SHP77 (cell line): ENCODE measurements at places on chromosomes 2 and 18.

DNA sequence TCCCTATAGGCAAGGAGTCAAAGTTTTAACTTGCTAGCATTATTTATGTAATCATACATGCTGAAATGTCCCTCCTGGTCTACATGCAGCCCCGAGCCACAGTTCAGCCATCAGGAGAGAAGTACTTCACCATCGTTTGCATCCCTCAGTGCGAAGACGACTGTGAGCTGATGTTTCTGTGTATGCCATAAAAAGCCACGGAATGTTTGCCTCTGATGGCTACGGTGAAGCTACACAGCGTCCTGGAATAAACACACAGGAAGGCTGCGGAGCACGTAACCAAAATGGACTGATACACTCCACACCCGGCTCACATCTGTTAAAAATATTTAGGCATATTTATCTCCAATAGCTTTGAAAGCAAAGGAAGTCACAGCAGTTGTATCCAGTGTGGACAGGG, 4.3 kb upstream of the SALL3 start:
- no peak for DNase-seq

DNA sequence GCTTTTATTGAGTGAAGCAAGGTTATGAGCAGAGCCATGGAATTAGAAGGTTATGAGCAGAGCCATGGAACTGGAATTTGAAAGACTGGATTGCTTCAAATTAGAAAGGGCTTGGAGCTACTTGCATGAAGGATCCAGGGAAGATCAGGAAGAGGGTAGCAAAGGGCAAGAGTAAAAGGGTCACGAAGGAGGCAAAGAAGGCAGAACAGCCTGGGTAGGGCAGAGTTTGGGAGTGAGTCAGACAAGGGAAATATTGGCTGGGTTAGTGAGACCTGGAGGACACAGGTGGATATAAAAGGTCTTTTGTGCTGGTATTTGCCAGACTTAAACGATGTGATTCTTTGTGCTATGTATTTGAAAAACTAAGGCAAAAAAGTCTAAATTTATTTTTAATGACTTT, 65.0 kb downstream of the SEMA4F start:
- no peak for DNase-seq

DNA sequence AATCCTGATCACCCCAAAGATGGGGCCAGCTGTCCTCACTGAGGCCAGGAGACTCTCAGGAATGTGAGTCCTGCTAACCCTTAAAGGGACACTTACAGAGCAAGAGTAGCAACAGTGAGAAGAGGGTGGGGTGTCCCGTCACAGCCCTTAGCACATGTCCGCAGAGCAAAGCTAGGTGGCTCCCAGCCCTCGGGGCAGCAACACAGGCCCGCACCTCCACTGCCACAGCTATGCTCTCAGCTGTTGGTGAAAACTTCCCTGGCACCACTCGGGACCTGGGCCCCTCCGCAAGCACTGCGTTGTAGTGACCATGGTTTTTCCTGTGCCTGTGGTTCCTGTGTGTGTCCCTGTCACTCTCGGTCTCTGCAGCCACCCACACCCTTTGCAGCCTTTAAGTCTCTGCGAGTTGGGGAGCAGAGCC, 76.4 kb upstream of the UXS1 start:
- DNase-seq, result no peak

- no peak for DNase-seq
Measured at GRCh38 chr2:134231301-134231964, 22.4 kb upstream of the MGAT5 start.
